ENCODE measurements at places on chromosomes 2 and 18.

- no peak for DNase-seq
Observed at GRCh38 chr2:180359522-180360282, 352.6 kb upstream of the CWC22 start.

DNA sequence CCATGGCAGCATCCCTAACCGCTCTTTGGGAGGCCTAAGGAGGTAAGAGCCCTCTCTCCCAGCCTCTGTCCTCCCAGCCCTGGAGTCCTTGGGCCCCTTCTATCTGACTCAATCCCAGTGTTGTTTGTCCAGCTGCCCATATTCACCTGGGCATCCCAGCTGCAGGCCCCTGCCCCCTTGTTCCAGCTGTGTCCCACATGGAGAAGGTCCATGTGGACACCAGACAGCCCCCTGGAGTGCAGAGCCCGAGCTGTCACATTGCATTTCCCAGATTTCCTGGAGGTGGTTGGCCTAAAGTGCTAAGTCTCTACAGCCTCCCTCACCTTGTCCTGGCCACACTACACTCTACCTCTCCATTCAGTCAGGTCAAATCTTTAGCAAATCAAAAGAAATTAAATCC, 42.5 kb downstream of the PSD4 start:
- no peak for DNase-seq

- no peak for DNase-seq
Observed at GRCh38 chr2:26705126-26705525, 12.6 kb downstream of the KCNK3 start.

- peak; percentile 54 for DNase-seq
Observed at GRCh38 chr2:229342376-229342775, 71.3 kb upstream of the PID1 start.

DNA sequence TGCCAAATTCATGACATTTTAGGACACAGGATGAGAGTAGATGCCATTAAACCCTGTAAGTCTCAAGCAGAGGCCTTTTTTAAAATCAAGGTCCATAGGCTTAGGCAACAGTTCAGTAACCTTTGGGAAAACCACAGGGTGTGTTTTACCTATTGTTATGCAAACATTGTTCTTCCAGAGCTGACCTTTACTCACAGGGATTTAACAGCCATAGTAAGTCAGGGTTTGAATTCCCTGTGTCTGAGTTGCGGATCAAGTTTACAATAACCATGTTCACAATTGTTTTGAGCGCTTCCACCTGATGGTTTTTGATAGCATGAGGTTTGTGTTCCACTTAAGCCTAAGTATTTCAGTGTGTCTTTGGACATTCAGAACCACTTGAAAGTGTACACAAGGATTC, 160.1 kb upstream of the BOD1L2 start:
- no peak for DNase-seq

DNA sequence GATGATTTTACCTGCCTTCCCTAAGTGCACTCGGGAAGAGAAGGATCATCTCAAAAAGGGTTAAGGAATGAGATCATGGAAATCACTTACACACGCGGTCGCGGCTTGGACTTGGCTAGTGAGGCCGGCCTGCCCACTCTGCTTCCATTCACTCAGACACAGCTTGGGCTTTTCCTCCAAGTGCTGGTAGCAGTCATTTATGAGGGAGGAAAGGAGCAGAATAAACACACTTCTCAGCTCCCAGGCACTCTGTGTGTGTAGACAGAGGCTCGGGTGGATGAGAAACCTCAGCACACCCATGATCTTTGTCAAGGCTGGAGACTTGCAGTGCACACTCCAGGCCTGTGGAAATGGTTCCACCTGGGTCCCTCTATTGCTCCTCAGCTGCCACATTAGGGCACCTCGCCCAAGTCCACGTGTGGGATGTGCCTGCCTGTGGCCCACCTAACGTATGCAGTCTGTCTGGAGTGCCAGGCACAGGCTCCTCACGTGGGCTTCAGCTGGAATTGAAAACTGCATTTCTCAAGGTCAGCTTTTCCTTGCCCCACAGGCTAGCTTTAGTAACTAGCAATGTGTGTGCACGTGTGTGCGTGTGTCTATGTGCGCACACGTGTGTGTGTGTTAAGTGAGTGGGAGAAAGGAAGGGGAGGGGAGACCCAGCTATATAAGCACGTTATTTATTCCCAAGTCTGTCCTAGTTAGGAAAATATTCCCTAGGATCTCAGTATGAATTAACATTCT, 288.4 kb downstream of the SOX11 start:
- DNase-seq = no peak

DNA sequence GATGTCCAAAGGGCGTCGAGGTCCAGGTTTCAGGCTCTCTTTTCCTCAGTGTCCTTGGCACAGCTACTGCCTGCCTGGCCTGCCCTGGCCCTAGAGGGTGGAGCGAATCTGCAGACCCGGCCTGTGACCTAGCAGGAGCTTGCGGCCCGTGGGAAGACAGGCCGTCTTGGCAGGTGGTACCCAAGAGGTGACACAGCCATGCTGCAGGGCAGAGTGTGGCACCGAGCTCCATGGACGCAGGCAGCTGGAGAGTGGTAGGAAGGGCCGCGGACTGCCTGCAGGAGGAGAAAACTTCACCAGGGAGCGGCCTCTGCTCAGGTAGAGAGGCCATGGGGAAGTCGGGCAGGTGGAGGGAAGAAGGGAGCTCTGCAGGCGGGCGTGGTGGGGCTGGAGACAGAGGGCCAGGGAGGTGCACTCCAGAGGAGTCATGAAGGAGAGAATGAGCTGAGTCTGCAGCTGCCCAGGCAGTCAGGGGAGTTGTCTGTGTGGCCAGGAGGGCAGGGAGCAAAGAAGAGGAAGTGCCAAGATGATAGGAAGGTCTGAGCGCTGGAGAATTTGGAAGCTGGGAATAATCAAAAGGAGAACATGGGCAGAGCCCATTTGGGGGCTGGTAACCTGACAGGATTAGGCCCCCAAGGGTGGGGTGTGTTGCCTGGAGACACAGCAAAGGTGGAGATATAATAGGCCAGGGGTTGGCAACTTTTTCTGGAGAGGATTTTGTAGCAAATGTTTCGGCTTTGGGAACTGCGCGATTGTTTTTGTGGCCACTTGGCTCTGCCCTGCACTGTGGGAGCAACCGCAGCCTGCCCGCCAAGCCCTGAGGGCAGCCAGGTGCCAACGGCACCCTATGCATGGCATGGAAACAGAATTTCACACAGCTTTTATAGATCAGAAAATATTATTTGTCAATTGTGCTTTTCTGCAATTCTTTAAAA, 154.4 kb upstream of the PXDN start:
- no peak for DNase-seq

GRCh38 chr18:596288-596881, 403 bp upstream of the CLUL1 start:
- DNase-seq = peak; percentile 34

All from ELR (cell line).